ENCODE measurements at places on chromosomes 5 and 9. TPM values are rescaled to one million over a fixed set of nuclear protein-coding genes. Genes with fewer than 3 reads are reported as not detected.

- no peak for DNase-seq
These were observed 240.3 kb downstream of the TLE4 start for GRCh38 chr9:79812099-79812498.

DNA sequence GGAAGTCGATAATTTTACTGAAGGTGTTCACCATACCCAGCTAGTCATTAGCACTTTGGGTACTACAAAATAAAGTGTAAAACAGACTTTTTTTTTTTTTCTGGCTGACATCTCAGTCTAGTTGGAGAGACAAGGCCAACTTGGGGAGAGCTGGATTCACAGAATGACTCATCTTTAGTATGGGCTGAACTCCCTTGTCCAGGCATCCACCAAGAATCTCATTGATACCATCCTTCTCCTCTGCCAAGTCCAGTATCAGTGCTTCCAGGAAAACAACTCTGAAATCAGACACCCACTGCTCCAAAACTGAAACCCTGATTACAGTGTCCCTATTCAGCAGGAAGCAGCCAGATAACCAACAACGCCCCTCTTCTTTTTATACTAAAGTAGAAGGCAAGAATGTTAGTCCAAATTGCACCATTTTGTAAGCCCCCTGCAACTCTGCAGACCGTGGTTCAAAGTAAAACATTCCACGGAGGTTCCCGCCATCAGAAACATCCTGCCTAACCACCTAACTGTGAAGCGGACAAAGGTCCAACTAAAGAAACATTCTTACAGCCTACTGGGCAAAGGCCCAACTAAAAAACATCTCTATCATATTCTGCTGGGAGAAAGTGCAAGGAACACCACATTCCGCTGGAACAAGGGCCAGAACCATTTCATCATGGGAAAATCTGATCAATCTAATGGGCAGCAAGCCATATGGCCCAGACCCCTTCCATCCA, 728.2 kb downstream of the BRINP1 start:
- no peak for DNase-seq

GRCh38 chr5:143141652-143142051, 261.8 kb downstream of the NR3C1 start:
- no peak for DNase-seq

GRCh38 chr5:61332358-61332749, 296 bp downstream of the ZSWIM6 start:
- peak; percentile 52 for DNase-seq

GRCh38 chr5:58944221-58944620, 361.3 kb downstream of the RAB3C start:
- no peak for DNase-seq

DNA sequence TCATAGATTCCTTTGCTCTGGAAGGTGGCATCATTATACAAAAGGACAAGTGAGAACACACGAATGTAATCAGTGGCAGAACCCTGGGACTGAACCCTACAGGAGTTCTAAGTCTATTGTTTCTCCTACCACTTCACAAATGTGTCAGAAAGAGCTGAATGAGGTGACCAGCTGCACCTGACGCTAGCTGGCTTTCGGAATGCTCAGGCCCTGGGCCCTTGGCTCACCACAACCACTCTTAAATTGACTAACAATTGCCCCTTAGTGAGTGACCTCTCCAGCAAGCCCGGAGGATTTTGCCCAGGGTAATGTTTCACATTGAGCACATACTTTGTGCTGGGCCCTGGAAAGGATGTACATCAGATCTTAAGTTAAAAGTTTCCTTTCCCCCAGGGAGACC, 41.2 kb upstream of the ABCA1 start:
- DNase-seq: no peak

GRCh38 chr5:108523360-108523759, 141.5 kb upstream of the FBXL17 start:
- no peak for DNase-seq

DNA sequence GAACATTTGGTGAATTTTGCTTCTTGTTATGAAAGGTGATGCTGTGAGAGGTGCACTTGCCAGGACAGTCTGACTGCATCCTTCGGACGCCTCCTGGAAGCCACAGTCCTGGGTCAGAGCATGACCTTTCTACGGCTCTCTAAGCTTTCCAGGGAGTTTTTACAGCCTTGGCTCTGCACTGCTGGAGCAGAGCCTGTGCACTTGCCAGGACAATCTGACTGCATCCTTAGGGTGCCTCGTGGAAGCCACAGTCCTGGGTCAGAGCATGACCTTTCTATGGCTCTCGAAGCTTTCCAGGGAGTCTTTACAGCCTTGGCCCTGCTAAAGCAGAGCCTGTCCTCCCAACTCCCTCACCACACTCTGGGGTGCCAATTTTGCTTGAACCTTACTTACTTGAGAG, 49.6 kb downstream of the CCDC180 start:
- DNase-seq: no peak

DNA sequence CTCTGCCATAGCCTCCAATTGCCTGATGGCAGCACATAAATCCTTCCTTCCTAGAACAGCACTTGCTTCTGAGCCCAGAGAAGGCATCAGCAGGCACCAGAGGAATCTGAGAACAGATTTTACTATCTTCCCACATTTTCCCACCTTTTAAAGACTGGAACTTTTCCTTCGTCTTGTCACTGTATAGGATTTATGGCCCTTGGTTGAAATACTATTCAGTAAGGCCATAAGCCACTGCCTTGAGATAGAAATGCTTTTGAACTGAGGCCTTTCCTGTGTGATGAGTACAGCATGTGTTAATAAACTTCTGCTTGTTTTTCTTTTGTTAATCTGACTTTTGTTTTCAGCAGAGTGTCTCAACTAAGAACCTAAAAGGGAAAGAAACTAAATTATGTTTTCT, 84.3 kb downstream of the MRPS27 start:
- DNase-seq: no peak

Gene ELOVL7
- total RNA-seq: 1.1 TPM

Gene CCNI2
- total RNA-seq: 0.05 TPM
